ENCODE measurements at places on chromosomes 7 and 10. TPM values are rescaled to one million over a fixed set of nuclear protein-coding genes. Genes with fewer than 3 reads are reported as not detected.

The SKIDA1 gene
- 0.66 TPM for total RNA-seq

The CFTR gene
- total RNA-seq: not detected

The CPA4 gene
- 0.92 TPM for total RNA-seq

The CHAT gene
- not detected for total RNA-seq

The SDK1 gene
- 0.25 TPM for total RNA-seq

The CHRM2 gene
- 0.31 TPM for total RNA-seq

The TMEM243 gene
- 30.0 TPM for total RNA-seq

The ZWINT gene
- 33.6 TPM for total RNA-seq

The MNX1 gene
- not detected for total RNA-seq

The SEMA3A gene
- 42.3 TPM for total RNA-seq

The CXCL12 gene
- total RNA-seq: 1,285 TPM

The OR6V1 gene
- not detected for total RNA-seq

The GJD4 gene
- not detected for total RNA-seq

The PLAC9 gene
- total RNA-seq: 73.6 TPM

The GPR146 gene
- total RNA-seq: 0.79 TPM

The OR2A42 gene
- total RNA-seq: 0.06 TPM

The TSPAN15 gene
- 4.2 TPM for total RNA-seq

The GBX1 gene
- total RNA-seq: not detected

The EGFR gene
- total RNA-seq: 75.2 TPM

The TWIST1 gene
- total RNA-seq: 31.2 TPM

The SLC13A4 gene
- 1.6 TPM for total RNA-seq

The NEUROD6 gene
- not detected for total RNA-seq

The IMMP2L gene
- 9.3 TPM for total RNA-seq

The MAGI2 gene
- total RNA-seq: 4.6 TPM

The C10orf62 gene
- 0.13 TPM for total RNA-seq

The DYDC2 gene
- not detected for total RNA-seq

All from aortic smooth muscle cell (primary cell).